Stimulated activated CD4-positive, alpha-beta T cell treated with anti-CD3 and anti-CD28 coated beads, Interleukin-4, amount 100 ng/mL, for 24 hours (primary cell): ENCODE measurements at places on chromosomes 16 and 17.
A peak's percentile ranks its signal among the peaks of the same experiment; 100 is the strongest.

- no peak for DNase-seq
Measured at GRCh38 chr17:42866216-42866615, 15.2 kb downstream of the AOC3 start.

GRCh38 chr16:84489131-84489530 is 15.3 kb downstream of the MEAK7 start:
- no peak for DNase-seq

GRCh38 chr16:84992717-84993075 is 18.6 kb downstream of the ZDHHC7 start:
- DNase-seq = no peak

GRCh38 chr17:77438241-77439188 is 297.7 kb downstream of the SEC14L1 start:
- DNase-seq = no peak

GRCh38 chr16:70529051-70529777 is 5.6 kb downstream of the SF3B3 start:
- peak; percentile 10 for DNase-seq
